Gastrocnemius medialis (tissue), 4 donors: ENCODE measurements at places on chromosomes 1 and 21.

DNA sequence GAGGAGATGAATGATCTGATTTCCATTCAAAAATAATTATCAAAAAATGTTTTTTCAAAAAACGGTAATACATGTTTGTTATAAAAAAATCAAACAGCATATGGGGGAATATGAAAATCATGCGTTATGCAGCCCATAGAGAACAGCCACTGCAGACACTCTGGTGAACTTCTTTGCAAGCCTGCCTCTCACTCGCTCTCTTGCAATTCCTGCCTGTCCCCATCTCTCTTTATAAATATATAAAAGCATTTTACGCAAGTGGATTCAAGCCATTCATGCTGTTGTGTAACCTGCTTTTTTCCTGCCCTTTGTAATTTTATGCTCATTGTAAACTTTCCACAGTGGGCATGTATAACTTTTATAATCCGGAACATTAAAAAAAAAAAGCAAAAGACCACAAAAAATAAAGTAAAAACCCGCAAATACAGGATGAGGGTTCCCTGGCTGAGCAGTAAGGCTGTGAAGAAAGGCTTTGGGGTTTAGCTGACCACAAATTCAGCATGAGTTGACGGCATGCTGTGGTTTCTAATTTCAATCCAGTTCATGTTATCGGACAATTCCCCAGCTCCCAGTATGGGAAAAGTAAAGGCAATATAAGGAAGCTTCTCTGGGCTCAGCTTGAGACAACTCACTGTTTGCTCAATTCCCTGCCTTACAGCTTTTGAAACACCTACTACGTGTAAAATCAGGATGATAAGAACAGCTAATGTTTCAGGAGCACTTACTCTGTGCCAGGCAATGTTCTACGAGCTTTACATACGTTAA lies 52.8 kb upstream of the ZBTB40 start:
- no peak for DNase-seq

GRCh38 chr1:9294910-9295636 lies 2.4 kb downstream of the SPSB1 start:
- peak; percentile 55 for DNase-seq

GRCh38 chr21:33293811-33294216 lies 27.6 kb downstream of the IL10RB start:
- no peak for DNase-seq

DNA sequence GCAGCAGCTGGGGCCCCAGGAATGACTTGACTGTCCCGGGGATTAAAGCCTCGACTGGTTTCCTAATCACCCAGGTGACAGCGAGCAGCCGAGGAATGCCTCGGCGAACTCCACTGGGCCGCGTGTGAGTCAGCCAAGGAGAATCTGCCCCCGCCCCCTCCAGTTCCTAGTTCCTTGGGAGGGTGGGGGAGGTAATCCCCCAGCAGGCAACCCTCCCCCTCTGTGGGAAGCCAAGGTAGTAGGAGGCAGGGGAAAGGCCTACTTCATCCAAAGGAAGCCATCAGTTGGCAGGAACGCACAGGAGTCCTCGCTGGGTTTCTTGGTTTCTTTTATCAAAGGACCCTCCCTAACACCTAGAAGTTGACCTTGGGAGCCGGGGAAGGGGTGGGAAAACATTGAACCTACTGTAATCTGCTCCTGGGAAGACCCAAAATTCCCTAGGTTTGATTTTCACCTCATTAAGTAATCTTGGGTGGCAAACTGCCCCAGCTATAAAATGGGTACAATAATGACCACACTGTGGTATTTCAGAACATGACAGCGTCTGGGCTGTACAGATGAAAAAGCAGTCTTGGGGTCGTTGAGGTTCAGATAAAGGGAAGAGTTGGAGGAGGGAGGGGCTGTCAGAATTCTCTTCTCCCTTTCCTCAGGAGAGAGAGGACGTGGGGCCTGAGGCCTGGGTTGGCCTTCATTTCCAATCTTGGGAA lies 1.4 kb downstream of the TENT5B start:
- peak; percentile 39 for DNase-seq
